ENCODE measurements at places on chromosomes 1 and 21.
A peak's percentile ranks its signal among the peaks of the same experiment; 100 is the strongest.

DNA sequence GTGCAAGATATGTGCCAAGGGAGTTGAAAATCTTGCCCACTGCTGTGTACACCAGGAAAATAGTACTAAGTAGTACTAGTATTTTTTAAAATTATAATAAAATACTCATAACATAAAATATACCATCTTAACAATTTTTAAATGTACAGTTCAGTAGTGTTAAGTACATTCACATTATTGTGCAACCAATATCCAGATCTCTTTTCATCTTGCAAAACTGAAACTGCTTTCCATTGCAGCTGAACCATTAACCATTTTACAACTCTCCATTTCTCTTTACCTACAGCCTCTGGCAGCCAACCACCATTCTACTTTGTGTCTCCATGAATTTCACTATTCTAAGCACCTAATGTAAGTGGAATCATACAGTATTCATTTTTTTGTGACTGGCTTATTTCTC lies 19.3 kb upstream of the RAB3GAP2 start:
- DNase-seq: no peak

GRCh38 chr21:33762803-33763581 lies 120.7 kb downstream of the ITSN1 start:
- no peak for DNase-seq

DNA sequence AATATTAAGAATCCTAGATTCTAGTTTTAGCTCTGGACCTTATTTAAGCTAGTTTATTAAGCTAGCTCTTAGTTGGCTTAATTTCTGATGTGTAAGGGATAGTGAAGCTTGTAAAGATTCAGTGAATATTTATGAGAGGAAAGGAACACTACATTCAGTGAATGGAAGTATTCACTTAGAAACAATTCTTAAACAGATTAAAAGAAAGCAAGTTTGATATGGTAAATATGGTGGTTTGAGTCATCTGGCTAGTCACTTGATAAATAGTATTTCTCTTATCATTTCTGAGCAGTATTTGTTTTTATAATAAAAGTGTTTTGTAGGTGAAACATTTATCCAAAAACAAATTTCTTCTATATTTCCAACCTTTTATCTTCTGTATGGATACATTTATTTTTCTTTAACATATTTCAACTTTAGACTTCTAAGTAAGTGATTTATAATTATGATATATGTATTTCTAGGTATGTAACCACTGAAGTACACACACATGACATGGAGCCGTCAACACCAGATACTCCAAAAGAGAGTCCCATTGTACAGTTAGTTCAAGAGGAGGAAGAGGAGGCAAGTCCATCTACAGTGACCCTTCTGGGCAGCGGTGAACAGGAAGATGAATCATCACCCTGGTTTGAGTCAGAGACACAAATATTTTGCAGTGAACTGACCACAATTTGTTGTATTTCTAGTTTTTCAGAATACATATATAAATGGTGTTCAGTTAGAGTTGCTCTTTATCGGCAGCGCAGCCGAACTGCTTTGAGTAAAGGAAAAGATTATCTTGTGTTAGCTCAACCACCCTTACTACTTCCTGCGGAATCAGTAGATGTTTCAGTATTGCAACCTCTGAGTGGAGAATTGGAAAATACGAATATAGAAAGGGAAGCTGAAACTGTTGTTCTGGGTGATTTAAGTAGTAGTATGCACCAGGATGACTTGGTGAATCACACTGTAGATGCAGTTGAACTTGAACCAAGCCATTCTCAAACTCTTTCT lies 55.6 kb downstream of the SUCO start:
- no peak for DNase-seq

GRCh38 chr1:211920141-211920572 lies 89.6 kb upstream of the LPGAT1 start:
- DNase-seq: no peak

DNA sequence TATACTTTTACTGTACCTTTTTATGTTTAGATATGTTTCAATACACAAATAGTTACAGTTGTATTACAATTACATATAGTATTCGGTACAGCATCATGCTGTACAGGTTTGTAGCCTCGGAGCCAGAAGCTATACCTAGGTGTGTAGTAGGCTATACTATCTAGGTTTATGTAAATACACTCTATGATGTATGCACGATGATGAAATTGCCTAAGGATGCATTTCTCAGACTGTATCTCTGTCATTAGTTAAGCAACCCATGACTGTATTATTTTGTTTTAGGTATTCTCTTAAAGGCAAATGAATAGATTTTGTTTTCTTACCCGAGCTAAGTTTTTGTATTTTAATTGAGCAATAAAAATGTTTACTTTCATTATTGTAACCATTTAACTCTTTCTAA lies 56.4 kb downstream of the SPATA17 start:
- DNase-seq: no peak

GRCh38 chr1:11800391-11800755 lies 5.4 kb downstream of the MTHFR start:
- DNase-seq: no peak

GRCh38 chr1:77273891-77274290 lies 7.9 kb upstream of the AK5 start:
- no peak for DNase-seq

DNA sequence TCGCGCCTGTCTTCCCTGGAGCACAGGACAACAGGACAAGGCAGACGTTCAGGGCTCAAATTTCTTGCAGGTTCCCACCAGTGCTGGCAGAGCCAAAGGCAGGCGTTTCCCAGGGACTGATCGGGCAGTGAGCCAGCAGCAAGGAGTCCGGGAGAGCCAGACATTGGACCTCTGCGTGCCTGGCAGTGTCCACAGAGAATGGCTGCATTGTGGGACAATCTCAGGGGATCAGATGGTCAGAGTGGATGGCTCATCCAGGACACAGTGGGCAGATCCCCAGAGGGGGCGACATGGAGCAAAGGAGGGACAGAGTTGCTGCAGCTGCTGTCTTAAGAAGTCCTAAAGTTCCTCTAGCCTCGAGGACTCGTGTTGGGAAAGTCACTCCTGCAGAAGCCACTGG lies 4.6 kb downstream of the TMEM63A start:
- DNase-seq: peak; percentile 73

DNA sequence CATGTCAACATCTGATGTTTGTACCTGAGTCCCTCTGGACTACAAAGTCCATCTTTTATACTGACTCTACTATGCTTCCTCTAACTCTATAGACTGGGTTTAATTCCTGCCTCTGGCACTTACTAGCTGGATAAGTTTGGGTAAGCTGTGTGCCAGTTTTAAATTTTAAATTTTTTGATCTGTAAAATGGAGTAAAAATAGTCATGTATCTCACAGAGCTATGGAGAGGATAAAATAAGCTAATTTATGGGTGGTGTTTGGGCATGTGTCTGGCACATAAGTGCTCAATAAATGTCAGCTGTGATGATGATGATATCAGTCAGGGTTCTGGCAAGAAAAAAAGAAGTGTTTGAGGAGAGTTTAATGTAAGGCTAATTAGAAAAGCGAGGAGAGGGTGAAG lies 139.2 kb upstream of the C1orf21 start:
- DNase-seq: no peak

- DNase-seq: no peak
Observed at GRCh38 chr1:47781171-47781959, 215.8 kb downstream of the TRABD2B start.

GRCh38 chr1:61639608-61640336 lies 85.2 kb downstream of the TM2D1 start:
- DNase-seq: no peak

DNA sequence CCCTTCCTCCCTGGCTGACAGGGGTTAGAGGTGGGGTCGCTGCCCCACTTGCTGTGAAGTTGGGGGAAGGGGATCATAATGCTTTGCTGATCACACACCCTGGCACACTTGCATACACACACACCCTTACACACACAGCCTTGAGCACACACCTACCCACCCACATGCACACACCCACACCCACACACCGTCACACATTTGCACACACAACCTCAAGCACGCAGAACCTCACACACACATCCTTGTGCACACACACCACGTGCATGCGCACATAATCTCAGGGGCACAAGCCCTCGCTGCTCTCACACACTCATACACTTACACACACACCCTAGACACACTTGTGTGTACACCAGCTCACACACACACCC lies 16.4 kb upstream of the TNFRSF8 start:
- DNase-seq: no peak

DNA sequence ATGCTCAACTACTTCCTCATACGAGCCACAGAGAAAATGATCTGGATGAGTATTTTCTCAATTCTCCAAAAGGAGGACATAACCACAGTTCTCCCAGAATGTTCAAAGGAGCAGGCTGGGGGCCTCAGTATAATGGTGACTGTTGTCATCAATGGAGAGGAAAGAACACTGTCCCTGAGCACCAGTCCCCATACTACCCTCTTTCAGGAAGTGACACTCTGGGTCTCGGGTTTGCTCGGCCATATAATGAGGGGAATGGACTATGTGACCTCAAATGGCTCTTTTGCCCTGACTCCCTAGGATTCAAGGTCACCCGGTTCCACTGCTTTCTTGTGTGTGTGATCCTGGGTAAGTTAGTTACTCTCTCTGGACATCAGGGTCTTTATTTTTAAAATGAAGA lies 22.8 kb downstream of the SLC9A1 start:
- no peak for DNase-seq

GRCh38 chr1:24195136-24195535 lies 8.0 kb upstream of the IFNLR1 start:
- DNase-seq: no peak

GRCh38 chr1:53669621-53670191 lies 69.3 kb downstream of the GLIS1 start:
- no peak for DNase-seq

DNA sequence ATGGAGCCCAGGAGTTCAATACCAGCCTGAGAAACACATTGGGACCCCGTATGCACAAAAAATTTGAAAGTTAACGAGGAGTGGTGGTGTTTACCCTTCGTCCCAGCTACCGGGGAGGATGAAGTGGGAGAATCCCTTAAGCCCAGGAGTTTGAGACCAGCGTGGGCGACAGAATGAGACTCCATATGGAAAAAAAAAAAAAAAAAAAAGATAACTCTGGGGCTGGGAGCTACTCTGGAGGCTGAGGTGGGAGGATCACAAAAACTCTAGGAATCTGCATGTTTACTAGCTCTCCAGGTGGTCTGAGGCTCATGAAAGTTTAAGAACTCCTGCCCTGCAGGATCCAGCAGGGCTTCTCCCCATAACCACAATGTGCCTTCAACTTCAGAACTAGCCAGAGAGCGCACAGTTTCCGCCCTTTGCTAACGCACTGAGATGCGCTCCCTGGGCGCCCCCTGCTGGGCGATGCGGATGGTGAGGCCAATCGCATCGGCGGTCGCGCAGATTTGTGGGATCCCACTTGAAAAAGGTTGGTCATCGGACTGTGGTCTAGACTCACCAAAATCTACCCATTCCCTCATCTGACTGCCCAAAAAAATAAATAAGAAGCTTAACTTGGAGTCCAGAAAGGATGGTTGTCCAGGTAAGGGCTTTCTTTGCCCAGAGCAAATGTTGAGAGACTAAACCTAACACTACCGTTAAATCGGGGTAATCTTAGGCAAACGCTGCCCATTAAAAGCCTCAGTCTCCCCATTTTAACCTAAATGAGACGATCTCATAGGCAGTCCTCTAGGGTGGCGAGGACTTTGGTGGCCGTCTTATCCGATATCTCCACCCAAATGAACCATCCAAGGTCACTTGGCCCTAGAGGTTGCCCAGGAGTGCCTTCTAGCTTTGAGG lies 8.8 kb downstream of the ZNF683 start:
- DNase-seq: peak; percentile 93

DNA sequence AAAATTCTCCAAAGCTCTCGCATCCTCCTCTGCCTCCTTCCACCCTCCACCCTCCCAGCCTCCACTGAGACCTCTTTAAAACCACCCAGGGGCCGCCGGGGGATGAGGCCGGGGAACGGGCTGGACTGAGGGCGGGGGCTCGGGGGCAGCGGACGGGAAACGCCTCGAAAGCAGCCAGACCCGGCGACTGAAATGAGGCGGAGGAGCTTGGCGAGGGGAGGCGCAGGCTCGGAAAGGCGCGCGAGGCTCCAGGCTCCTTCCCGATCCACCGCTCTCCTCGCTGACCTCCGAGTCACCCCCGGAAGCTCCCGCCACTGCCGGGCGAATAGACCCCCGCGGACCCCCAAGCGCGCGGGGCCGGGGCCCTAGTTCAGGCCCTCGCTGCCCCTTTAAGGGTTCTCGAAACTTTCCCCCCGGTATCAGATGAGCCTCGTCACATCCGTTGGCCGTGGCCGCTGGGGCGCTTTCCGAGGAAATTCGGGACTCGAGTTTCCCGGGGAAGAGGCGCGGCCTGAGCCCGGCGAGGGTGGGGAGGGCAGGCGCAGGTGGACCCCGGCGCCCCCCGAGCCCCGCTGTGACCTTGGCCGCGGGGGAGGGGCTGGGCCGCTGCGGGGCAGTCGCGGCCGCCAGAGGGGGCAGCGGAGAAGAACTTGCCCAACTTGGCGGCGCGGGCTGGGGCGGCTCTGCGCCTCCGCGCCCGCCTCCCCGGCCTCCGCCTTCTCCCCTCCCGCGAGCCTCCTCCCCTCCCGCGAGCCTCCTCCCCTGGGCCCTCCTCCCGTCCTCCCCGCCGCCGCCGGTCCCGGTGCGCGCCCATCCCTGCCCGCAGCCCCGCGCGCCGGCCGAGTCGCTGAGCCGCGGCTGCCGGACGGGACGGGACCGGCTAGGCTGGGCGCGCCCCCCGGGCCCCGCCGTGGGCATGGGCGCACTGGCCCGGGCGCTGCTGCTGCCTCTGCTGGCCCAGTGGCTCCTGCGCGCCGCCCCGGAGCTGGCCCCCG lies at the start of gene BACE2:
Gene BACE2 (plus strand): TSS at position 813 of the 995 bp plus-strand sequence. CDS start 104 bp downstream, at position 917.
- DNase-seq: peak; percentile 81

GRCh38 chr1:10788592-10789006 lies 7.8 kb downstream of the CASZ1 start:
- peak; percentile 73 for DNase-seq

GRCh38 chr1:202304375-202304774 lies 37.4 kb downstream of the UBE2T start:
- DNase-seq: no peak

- DNase-seq: peak; percentile 71
Observed at GRCh38 chr1:119885903-119886783, 10.2 kb downstream of the ADAM30 start.

- no peak for DNase-seq
Observed at GRCh38 chr21:32101277-32101676, 177.6 kb downstream of the MIS18A start.

- no peak for DNase-seq
Observed at GRCh38 chr1:20660363-20660762, 806 bp downstream of the DDOST start.

Measured in neural progenitor cell (in vitro differentiated cells).